Globus pallidus (tissue), 1 donor: ENCODE measurements at places on chromosomes 2 and 18.

GRCh38 chr2:168255866-168256265, 8.5 kb upstream of the STK39 start:
- no peak for DNase-seq

DNA sequence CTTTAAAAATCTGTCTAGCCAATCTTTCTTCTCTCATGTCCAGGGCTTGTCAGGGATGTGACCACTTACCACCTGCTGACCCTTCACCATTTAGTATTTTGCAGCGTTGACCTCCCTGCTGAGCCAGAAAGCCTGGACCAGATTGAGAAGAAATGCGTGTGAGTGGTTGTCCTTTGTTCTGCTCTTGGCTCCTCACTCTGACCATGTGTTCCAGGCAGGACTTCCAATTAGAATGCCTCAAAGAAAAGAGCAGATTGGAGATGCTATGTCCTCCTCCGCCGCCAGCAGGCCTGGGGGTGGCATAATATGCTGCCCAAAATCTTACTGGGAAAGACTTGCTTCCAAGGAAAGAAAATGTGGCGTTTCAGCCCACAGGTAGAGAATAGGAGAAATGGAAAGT, 894.1 kb downstream of the SLC4A3 start:
- no peak for DNase-seq

- DNase-seq, result no peak
Observed at GRCh38 chr2:151381266-151381665, 23.9 kb downstream of the TNFAIP6 start.

- DNase-seq, result no peak
Observed at GRCh38 chr2:5849562-5849961, 157.4 kb downstream of the SOX11 start.

DNA sequence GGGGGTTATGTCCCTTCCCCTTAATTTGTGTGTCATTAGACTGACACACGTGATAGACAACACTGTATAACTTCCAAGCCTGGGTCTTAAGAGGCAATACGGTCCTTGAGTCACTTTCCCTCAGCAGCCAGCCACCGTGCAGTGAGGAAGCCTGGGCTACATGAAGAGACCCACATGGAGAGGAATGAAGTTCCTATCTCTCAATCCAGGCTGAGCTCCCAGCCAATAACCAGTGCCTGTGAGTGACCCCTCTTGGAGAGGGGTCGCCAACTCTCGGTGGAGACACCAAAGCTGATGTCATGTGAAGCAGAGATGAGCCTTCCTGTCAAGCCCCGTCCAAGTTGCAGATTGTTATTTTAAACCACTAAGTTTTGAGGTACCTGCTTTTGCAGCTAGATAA, 5.7 kb upstream of the WDSUB1 start:
- no peak for DNase-seq
